ENCODE measurements at places on chromosomes 16 and 17.

DNA sequence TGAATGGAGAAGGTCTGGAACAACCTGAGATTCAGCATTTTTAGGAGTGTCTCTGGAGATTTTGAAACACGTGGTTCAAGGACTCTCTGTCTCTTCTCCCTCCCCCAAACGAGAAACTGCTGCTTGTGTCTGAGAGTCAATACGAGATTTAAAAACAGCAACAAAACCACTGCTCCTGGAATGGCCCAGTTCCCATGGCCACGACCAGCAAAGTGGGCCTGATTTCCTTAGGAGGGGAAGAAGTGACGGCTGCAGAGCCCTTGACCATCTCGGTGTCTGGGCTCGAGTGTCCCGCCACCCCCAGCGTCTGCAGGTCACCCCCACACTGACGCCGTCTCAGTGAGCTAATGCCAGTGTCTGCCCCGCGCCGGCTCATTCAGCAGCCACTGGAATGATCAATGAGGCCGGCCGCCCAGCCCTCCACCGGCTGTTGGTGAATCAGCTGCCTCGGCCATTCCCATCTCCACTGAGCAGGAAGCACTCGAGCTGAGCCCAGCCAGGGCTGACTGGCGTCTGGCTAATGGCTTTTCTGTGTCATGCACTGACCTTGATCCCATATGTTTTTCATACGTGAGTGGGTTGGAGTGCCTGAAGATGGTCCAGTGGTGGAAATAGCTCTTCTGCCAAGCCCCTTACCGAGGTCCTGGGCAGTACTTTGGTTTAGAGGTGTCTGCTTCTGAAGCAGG is 151.8 kb downstream of the PITPNC1 start:
- DNase-seq = no peak

DNA sequence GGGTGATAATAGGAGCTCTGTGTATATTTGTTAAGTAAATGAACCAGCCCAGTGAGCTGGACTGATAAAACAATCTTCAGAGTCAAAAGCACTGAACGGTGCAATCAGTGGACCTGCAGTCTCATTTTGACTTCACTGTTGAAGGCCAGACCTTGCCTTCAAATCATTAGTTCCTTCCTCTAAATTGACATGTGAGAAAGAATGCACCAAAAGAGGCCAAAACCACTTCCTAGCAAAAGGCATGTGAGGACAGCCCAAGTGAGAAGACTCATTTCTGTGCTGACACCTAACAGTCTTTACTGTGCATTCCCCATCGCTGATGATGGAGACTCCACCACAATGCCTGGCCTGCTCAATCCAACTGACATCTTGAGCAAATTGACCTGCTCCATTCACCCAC is 10.6 kb downstream of the GTF3C1 start:
- no peak for DNase-seq

GRCh38 chr16:86581458-86581857 is 3.1 kb downstream of the FOXL1 start:
- no peak for DNase-seq

GRCh38 chr16:87948119-87948545 is 3.1 kb upstream of the BANP start:
- DNase-seq = no peak

DNA sequence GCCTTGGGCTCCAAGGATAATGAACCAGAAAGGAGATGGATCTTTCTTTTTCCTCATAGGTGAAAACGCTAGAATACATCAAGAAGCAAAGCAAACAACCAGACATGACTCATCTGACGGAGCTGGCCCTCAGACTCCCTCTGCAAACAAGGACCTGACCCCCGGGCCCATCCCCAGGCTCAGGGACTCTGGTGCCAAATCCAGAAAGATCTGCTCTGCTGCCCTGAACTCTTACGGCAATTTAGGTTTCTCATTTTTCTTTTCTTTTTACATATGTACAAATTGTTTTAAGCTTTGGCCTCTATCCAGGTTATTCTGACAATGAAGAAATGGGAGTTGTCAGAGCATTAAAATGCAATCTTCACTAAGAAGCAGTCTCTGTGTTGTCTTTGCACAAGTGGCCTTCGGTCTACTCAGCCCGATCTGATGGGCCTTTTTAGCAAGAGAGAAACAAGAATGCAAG is 17.7 kb downstream of the KNOP1 start:
- DNase-seq = no peak

GRCh38 chr16:46932802-46933201 is 40.7 kb downstream of the DNAJA2 start:
- DNase-seq = no peak

DNA sequence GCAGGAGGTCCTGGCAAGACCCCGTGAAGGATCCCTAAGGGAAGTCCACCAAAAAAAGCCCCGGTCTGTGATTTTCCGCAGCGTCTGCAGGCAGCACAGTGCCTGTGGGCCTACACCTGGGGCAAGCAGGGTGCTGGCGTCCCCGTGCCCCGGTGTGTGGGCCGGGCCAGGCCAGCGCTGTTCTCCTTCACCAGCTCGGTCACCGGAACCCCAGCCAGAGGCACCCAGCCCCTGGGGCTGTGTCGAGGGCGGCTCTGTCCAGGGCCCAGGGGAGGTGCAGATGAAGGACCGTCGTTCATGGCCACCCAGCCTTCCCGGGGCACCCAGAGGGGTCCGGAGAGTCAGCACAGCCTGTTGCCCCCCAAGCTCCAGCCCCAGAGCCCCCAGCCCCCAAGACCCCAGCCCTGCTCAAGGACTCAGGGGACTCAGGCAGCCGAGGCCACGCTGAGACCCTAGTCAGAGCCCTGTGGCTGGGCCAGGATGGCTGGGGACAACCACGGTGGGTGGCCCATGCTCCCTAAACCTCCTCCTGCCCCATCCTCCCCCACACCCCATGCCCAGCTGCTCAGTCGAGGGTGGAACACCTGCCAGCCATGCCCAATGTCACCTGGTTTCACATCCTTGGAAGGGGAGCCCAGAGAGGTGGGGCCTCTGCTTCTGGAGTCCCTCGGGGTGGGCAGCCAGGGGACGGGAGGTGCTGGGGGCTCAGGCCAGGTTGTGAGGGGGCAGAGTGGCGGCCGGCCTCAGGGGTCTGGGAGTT is 5.7 kb upstream of the C1QTNF8 start:
- no peak for DNase-seq

DNA sequence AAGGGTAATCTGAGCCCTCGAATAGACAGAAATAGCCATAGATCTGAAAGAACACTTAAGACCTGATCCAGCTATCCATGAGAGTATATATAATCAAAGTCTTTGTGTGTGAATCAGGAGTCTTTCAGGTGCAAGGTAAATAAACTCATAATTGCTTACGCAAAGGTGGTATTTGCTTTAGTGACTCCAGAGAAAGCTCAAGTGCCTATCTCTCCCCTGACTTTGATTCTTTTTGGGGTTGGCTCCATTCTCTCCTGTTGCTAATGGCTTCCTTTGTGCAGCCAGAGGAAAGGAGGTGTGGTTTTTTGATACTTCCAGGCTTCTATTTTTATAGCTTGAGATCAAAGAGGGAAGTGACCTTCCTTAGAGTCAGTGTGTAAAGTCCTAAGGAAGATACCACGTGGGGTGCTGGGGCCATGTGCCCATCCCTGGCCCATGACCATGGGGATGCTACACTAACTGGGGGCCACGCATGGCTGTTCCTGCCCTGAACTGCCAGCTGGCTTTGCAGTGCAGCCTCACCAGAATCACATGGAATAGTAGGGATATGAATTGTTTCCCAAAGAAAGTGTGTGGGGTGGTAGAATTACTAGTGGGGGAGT is 45.8 kb downstream of the TENT4B start:
- DNase-seq = no peak

GRCh38 chr16:55297062-55297909 is 26.7 kb upstream of the IRX6 start:
- DNase-seq = no peak

GRCh38 chr17:50909765-50910605 is 43.8 kb upstream of the TOB1 start:
- DNase-seq = peak; percentile 63

- DNase-seq = no peak
These were observed 53.9 kb downstream of the BANP start for GRCh38 chr16:88005181-88005581.

DNA sequence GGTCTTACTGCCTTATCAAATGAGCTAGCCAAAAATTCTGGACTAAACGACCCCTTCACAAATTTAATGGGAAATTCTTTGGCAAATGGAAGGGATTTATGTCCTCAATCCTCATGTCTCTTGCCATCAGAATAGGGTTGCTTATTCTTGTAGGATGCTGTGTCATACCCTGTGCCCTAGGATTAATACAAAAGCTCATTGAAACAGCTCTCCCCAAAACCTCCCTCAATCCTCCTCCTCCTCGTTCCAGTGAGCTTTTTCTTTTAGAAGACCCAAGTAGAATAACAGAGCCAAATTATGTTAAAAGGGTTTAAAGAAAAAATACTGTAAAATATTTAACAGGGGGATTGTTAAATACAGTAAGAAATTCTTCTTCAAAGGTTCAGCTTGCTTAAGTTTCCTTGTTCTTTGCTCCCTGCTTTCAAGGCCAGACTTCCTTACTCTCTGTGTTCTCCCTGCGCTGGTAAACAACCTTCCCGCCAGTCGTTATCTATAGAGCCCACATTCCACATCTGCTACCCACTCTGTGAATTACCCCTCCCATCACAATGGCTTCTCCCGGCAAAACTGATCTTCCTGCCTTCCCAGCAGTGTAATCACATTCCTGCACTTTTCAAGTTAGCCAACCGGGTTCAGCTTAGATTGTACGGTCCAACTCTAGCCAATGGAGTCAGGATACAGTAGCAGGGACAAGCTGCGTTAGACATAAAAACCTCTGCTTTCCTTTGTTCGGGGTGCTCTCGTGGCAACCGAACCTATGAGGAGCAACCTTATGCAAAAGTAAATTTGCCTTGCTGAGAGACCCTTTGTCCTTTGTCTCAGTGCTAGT is 9.7 kb downstream of the HPR start:
- DNase-seq = no peak

DNA sequence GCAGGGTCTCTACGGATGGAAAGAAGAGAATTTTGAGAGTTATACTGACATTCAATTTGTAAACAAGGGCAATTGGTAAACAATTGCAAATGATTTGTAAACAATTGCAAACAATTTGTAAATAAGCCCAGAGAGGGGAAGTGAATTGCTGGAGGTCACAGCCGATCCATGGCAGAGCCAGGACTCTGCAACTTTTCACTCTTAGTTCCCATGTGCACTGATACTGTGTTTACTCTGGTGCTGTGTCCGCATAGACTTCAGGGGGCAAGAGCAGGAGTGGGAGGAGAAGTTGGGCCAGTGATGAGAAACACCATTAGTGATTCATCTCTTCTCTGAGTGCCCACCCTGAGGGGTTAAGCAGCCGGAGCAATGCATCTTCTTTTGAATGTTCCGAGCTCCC is 14.0 kb downstream of the SCNN1G start:
- no peak for DNase-seq

All from T follicular helper cell (primary cell).